ENCODE measurements at places on chromosomes 5 and 9.

- DNase-seq: no peak
Observed at GRCh38 chr5:8288897-8289516, 420.1 kb downstream of the MTRR start.

DNA sequence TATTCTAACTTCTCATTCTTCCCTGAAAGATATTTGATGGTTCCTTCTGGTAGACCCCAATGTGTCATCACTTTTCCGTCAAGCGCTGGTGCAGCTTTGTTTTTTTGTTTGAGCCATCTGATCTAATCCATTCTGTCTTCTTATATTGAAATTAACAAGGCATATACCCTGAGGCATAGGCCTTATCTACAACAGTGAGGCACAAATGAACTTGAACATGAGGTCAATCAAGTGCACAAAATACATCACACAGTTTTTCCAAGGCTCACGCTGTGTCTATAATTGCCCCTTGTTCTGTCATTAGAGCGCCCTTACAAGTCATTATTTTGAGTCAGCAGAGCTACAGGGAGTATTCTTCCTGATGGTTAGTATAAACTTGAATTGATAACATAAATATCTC, 406.6 kb downstream of the MAT2B start:
- DNase-seq: no peak

DNA sequence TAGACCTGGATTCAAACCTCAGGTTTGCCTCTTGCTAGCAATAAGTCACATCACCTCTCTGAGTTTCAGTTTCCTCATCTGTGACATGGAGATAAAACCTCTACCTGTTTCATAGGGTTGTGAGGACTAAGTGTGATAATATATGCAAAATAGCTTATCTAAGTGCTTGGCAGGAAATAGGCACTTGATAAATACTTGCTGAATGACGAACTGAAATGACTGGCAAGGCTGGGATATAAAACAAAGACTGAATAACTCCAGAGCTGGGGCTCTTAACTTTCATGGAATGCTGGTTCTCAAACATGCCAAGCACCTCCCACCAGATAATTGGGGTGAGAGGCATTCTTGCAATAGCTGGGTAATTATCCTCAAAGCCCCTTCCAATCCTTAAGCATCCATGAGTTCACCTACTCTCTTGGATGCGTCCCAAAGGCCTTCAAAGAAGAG, 87.6 kb downstream of the ADRB2 start:
- DNase-seq: peak; percentile 44

GRCh38 chr9:131394464-131395156, 724 bp downstream of the PRRC2B start:
- no peak for DNase-seq

GRCh38 chr9:137193771-137194170, 5.3 kb downstream of the SSNA1 start:
- no peak for DNase-seq
